AML-193 (cell line): ENCODE measurements at places on chromosomes 12 and 14.

GRCh38 chr14:104144911-104145825, 6.8 kb downstream of the KIF26A start:
- no peak for DNase-seq

DNA sequence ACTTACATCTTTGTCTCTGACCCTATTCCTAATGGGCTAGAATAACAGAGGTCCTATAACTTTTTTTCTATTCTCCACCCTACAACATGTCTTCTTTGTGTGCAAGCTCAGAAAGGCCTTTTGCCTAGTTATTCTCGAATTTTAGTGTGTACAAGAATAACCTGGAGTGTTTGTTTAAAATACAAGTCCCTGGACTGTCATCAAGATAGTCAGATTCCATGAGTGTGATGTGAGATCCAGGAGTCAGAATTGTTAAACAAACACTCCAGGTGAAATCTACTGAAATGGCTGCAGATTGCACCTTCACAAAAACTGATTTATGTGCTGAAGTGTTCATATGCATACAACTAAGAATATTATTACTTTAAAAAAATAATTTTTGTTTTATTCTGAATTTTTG, 114.4 kb upstream of the DIO2 start:
- DNase-seq, result no peak

- DNase-seq, result peak; percentile 25
These were observed 36.2 kb upstream of the MDM1 start for GRCh38 chr12:68368327-68368726.

GRCh38 chr14:29232711-29233110, 466.1 kb downstream of the FOXG1 start:
- no peak for DNase-seq

DNA sequence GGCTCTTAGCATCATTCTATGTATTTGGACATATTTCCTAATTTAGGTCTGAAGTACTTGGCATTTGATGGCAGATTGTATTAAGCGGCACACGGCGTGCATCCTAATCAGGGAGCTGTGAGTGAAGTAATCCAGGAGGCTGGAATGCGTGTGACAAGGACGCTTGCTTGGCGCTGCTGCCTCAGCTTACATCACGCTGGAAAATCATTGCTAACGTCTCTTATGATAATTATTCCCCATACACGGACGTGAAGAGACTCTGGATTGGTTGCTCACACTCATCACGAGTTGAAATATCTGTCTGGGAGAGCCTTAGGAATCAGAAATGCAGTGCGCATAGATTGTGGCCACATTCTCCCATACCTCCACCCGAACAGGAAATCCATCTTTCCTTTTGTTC, 85.3 kb downstream of the FBXW8 start:
- no peak for DNase-seq

- DNase-seq, result no peak
These were observed 696.3 kb upstream of the USP15 start for GRCh38 chr12:61563665-61564450.

DNA sequence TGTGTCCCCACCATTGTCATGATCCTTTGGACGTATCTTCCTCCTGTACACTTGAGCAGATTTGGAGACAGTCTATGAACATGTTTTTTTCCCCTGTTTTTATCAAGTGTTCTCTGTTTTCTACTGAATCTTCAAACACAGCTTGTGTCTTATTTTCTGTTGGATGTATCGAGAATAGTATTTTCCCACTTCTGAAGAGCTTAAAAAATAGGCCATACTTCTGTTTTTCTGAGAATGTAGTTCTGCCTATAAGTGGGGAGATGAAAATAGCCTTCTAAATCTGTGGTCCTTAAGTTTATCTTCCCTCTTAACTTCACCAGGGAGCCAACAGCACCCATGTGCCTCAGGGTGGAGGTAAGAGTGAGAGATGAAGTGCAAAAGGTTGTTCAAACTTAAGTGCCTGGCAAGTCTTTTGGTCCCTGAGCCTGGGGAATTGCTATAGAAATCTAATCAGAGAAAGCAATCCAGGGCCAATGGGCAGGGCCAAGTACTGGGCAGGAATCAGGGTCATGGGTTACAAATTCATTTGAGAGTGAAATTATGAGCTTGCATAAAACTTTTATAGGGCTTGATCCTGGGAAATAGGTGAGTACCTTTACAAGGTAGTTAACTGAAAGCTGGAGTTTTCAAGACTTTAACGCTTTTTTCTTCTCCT, 58.9 kb downstream of the ARF6 start:
- no peak for DNase-seq

- DNase-seq, result no peak
These were observed 241.2 kb downstream of the EGLN3 start for GRCh38 chr14:33709711-33710110.

GRCh38 chr12:15505616-15506015, 183.3 kb downstream of the PTPRO start:
- no peak for DNase-seq

DNA sequence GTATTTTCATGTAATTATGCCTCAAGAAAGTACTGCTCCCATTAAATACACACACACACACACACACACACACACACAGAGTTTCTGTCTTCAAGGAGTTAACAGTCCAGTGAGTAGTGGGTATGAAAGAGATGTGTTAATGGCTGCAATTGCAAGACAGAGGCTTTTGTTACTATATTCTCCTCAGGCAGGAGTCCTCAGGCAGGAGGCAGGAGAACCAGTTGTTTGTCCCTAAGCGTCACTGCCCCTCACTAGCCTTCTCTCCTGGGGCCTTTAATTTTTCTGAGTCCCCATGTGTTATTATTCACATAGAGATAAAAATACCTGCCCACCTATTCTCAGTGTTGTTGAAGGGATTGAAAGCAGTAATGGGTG, 31.2 kb downstream of the DAD1 start:
- DNase-seq, result no peak

- DNase-seq, result no peak
These were observed 137.6 kb upstream of the PPFIA2 start for GRCh38 chr12:81896771-81897170.

- no peak for DNase-seq
These were observed 144.1 kb upstream of the AMIGO2 start for GRCh38 chr12:47223848-47224213.

DNA sequence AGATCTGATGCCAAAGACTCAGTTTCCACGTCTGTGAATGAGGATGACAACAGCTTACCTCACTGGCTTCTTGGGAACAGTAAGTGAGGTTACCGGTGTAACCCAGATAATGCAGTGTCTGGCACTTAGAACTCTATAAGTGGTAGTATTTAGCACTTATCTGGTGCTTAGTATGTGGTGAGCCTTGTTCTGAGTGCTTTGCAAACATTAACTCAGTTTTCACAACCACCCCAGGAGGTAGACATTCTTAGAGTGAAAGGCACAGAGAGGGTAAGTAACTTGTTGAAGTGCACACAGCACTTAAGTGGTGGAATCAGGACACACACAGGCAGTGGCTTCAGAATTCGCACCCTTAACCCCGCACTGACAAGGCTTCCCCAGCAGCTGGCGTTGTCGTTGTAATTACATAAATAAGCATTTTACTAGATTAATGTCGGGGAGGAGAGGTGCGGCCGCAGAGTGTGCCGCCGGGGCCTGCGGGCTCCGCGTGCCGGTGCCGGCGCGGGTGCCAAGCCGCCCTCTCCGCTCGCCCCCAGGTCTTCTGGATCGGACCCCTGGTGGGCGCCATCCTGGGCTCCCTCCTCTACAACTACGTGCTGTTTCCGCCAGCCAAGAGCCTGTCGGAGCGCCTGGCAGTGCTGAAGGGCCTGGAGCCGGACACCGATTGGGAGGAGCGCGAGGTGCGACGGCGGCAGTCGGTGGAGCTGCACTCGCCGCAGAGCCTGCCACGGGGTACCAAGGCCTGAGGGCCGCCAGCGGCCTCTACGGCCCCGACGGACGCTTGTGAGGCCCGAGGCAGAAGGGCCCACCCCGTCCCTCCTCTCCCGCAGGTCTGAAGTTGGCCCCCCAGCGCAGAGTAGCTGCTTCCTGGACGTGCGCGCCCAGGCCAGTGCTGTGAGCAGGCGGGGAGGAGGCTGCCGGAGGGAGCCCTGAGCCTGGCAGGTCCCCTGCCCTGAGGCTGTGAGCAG, 4.6 kb downstream of the AQP2 start:
- DNase-seq, result no peak

GRCh38 chr14:37545174-37545573, 49.9 kb downstream of the FOXA1 start:
- no peak for DNase-seq

DNA sequence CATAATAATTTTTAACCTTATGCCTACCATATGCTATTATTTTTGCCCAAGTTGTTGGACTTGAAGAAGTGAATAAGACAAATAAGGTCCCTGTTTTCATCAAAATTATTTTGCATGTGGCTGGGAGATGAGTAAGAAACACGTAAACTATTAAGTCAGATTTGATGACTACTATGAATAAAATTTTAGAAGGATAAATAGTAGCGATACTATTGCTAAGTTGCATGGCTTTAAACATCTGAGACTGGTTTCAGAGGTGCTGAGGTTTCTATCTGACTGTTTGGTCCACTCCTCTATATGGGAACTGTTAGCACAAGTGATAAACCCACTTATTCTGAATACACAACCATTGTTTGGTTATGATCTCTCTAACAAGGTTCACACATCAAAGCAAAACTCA, 674.3 kb upstream of the MDGA2 start:
- DNase-seq, result no peak

GRCh38 chr14:57254884-57255283, 13.8 kb downstream of the EXOC5 start:
- DNase-seq, result no peak

GRCh38 chr14:36655963-36656686, 5.5 kb upstream of the PAX9 start:
- DNase-seq, result no peak

DNA sequence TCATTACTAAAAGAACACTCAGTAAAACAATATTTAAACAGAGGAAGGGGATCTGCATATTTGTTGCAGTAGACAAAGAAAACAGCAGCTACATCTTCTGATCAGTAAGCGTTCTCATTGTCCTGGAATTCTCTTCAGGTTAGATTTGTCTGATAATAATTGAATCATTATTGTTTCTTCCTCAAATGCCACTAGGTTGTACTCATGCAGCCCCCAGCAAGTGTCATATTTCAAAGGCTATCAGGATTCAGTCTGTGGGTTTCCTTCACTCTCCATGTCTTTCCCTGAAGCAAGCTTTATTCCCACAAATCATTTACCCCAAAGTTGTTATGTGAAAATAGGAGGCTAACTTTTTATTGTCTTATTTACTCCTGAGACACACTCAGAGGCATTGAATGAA, 14.7 kb downstream of the PIK3C2G start:
- no peak for DNase-seq

- DNase-seq, result no peak
These were observed 115.5 kb downstream of the DHRS2 start for GRCh38 chr14:23751616-23752015.

- DNase-seq, result no peak
These were observed 95.6 kb upstream of the SLC38A2 start for GRCh38 chr12:46468160-46468559.

DNA sequence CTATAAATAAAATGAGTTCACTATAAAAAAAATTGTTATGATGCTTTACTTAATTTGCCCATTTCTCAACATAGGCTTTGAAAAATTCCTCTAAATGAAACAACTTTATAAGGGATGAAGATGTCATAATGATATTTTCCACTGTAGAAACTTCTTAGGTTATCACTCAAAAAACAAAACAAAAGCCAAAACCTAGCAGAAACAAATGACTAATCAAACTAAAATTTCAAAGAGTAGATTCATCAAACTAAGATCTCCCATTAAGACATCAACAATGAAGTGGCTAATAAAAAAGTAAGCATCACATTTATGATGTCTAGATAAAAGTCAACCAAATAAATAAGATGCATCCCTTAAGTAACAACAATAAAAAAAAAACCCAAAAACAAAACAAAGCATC, 36.9 kb upstream of the TTC7B start:
- DNase-seq, result no peak

- DNase-seq, result peak; percentile 86
These were observed 5.5 kb downstream of the ITGA5 start for GRCh38 chr12:54413284-54414190.

DNA sequence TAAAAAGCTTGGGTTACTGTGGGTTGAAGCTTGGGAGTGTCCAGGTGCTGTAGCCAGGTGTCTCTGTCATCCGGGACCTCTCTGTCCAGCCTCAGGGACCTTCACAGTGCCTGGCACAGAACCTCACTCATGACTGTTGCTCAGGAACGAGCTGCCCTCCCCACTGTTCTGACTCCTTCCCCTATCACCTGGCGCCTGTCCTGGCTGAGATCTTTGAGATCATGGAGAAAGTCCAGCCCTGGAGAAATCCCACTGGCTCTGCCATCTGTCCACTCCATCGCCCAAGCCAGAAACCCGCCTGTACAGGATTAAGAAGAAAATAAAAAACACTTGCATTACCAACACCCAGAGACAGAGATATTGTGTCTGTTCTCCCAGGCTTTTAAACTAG, 53.5 kb downstream of the DGLUCY start:
- DNase-seq, result no peak

- no peak for DNase-seq
These were observed 107.1 kb downstream of the SLC6A15 start for GRCh38 chr12:84805474-84805858.

DNA sequence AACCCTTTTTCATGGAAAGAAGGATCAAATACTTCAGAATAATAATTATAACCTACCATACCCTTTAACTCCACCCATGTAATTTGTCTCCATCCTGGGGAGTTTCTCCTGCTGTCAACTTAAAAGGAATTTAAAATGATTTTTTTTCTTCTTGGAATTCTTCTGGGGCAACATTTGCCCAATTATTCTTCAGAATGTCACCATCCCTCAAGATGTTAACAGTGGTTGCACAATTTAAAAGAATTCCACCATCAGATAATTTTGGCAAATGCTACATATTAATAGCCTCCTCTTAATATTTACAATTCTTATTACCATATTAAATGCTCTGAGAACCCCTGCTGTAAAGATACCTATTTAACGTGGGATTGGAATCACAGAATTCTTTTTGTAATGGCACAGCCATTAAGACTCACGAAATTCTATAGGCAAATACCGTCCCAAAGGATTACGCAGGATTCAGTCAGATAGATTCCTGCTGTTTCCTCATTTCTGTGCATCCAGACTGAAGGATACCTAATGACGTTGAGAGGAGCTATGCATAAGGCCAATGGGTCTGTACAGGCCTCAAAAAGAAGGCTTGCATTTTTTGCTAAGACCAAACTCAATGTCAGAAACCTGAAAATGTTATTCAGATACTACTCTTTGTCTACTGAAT, 177.5 kb downstream of the DAD1 start:
- no peak for DNase-seq

DNA sequence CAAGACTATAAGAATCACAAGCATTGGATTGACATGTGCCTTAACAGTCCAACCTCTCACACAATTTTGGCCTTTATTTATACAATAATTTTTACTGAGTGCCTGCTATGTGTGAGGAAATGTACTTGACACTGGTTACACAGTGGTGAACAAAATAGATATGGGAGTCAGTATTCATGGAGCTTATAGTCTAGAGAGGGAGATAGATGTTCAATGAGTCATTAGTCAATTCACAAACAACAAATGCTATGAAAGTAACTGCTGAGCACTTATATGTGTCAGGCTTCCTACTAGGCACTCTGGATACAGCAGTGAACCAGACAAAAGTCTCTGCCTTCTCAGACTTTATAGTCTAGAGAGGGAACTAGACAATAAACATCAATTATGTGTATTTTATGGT, 3.7 kb downstream of the CFAP54 start:
- DNase-seq, result no peak

GRCh38 chr12:1559676-1560091, 34.7 kb downstream of the FBXL14 start:
- DNase-seq, result no peak

- no peak for DNase-seq
These were observed 369.1 kb downstream of the AEBP2 start for GRCh38 chr12:19808371-19808770.
